ENCODE measurements at places on chromosomes 3 and 15.

GRCh38 chr3:21259896-21260295, 491.1 kb downstream of the ZNF385D start:
- DNase-seq, result no peak

GRCh38 chr3:140244893-140245292, 309.9 kb downstream of the CLSTN2 start:
- no peak for DNase-seq

GRCh38 chr3:158749526-158749925, 17.3 kb upstream of the RARRES1 start:
- DNase-seq, result no peak

DNA sequence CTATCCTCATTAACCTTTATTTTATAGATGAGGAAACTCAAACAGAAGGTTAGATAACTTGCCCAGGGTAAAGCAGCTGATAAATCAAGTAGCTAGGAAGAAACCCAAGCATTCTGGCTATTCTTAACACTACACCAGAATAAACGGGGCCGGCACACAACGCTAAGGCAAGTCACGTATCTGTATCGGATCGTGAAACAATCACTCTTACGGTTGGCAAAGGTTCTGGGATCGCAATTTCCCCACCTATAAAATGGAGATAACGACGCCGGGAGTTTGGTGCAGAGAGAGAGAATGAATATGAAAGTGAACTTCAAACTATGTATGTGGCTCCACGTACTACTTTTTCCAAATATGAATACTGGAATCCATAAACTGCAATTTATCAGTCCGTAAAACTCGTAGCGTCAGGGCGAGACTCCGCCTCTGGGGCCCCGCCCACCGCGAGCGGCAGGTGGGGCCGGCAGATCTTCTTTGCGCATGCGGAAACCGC, 252 bp upstream of the ARMC8 start:
- DNase-seq, result peak; percentile 88

DNA sequence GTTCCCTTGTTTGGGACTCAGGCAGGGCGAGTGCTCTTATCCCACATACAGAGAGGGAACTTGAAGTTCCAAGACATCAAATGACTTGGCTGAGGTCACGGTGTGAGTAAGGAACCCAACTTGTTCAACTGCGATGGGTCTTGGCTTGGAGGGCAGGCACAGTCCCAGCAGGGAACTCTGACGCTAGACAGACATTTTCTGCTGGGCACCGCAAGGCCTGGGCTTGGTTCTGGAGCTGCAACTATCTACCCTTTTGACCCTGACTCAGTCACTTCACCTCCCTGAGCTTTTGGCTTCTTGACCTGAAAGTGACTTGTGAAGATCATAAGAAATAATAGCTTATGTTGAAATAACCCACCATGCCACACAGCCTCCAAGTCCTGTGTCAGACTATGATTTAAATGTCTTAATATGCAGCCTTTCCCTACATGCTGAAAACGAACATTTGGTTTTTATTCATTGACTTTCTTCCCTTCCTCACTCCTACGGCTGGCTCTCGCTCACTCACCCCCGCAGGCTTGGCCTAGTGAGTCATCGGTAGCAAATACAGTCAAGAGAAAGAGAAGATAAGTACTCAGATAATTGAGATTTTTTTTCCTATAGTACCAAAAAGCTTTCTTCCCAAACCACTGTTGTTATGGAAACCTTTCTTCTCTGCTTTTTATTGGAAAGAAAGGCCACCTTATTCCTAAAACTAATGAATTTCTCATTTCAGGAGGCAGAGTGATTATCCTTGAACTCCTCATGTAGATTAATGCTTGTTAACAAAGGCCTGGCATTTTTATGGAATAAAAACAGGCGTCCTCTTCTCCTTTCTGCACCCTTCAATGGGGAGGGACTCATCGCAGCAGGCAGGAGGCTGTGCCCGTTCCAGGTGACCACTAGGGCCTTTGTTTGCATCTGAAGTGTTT, 178.4 kb downstream of the ATP10A start:
- DNase-seq, result no peak

Data from HCEC 1CT (cell line).